Stimulated activated CD4-positive, alpha-beta T cell treated with anti-CD3 and anti-CD28 coated beads, Interleukin-1b, Interleukin-23, amount 100 ng/mL, for 24 hours (primary cell): ENCODE measurements at places on chromosomes 11 and 22.

GRCh38 chr11:22521226-22521625 is 104.4 kb downstream of the FANCF start:
- no peak for DNase-seq

DNA sequence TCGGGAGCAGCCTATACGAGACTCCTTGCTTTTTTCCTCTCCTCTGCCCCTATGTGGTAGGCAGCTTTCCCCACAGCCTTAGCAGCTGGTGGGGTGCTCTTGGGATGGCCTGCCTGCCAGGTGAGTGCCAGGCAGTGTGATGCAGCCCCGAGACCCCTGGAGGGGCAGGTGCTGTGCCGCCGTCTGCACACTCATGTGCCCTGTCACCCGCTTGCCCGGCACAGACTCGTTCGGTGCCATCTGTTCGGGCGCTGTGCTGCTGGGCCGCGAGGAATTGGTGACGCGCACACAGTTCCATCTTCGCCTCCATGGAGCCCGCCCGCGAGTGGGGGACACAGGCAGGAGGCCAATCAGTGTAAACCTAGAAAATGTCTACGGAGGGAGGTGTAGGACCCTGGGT is 15.1 kb downstream of the TRMU start:
- no peak for DNase-seq

GRCh38 chr11:80155412-80156017 is 714.7 kb upstream of the TENM4 start:
- no peak for DNase-seq

- DNase-seq, result no peak
Measured at GRCh38 chr11:70200212-70200844, 2.8 kb upstream of the FADD start.

GRCh38 chr22:19566279-19567156 is 42.3 kb upstream of the CLDN5 start:
- no peak for DNase-seq

DNA sequence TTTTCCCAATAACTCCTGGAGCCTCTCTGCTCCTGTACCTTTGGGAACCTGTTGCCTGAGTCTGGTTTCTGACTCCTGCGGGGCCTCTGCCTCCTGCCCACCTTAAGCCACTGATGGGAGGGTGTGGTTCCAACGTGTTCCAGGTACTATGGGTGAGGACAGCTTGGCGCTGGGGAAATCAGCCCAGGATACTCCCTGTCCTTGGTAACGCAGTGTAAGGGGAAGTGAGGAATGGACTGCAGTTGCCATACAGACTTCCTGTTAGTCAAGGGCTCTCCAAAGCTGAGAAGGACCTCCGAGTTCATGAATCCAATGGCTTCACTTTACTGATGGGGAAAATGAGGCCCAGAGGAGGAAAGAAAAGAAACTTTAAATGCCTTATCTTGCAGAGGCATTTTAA is 1.2 kb upstream of the MARK2 start:
- no peak for DNase-seq

DNA sequence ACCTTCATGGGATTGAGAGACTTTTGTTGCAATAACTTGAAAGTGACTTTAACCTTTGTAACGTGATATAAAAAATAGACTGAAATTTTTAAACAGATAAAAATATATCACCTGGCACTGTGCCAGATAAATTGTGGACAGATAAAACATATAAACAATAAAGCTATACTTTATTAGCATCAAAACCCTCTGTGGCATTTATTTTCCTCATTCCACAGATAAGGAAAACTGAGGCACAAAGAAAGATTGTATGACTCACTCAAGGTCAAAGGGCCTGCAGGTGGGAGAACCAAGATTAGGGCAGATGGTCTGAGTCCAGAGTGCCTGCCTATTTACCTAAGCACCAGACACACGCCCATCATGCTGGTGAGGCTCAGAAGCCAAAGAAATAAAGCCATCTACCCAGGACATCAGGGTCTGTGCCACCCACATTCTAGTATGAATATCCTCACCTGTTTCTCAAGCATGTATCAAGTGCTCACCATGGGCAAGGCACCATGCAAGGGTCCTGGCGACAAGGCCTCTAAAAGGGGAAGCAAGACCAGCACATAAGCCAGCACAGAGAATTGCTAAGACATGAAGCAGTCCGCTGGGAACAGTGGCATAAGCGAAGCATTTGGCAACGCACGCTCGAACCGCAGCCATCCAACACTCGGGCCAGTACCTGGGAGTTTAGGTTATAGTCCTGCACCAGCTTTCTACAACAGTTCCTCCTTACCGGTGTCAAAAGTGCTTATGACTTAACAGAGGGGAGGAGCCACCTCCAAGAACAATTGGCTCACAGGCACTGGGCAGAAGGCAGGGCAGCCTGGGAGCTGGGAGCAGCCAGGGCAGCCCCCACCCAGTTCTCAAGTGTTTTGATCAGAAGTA is 17.6 kb downstream of the MYH9 start:
- DNase-seq, result no peak

GRCh38 chr11:57375490-57375889 is 5.5 kb downstream of the PRG3 start:
- DNase-seq, result no peak

DNA sequence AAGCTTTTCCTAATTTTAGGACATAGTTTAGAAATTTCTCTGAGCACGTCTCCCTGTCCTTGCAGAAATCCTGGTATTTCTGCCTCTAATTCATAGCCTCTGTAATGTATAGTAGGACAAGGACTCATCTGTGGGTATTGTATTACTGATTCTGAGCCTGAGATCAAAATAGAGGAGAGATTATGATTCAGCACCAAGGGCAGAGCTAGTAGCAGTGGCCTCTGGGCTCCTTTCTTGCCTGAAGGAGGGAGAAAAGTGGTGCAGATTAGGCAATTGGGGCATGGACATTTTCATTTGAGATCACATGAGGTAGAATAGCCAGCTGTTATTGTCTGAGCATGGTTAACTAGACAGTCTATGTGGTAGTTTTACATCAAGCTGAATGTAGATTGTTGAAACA is 2.8 kb downstream of the MADD start:
- DNase-seq, result no peak

- DNase-seq, result no peak
Measured at GRCh38 chr11:119991669-119992068, 146.2 kb downstream of the TRIM29 start.

DNA sequence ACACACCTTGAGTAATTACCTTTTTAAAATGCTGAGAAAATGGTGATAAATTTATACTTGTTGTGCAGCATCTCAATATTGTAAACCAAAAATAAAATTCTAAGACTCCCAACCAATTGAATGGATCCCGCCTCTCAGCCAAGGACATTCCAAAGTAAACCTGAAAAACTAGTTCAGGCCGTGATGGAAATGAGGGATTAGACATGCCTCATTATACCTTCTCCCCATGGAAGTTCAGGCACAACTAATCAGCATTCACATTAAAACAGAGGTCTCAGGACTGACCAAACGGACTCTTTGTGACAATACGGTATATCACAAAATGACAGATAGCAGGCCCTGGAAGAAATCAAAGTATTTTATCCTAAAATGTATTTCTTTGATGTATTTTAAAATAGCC is 907.4 kb upstream of the RAG2 start:
- no peak for DNase-seq
